CD4-positive, alpha-beta T cell treated with Interferon gamma for 1 hour (primary cell): ENCODE measurements at places on chromosomes 16 and 17.

GRCh38 chr16:53863861-53864260 is 159.9 kb downstream of the FTO start:
- no peak for DNase-seq

GRCh38 chr16:89164436-89164835 is 7.1 kb upstream of the CDH15 start:
- no peak for DNase-seq

DNA sequence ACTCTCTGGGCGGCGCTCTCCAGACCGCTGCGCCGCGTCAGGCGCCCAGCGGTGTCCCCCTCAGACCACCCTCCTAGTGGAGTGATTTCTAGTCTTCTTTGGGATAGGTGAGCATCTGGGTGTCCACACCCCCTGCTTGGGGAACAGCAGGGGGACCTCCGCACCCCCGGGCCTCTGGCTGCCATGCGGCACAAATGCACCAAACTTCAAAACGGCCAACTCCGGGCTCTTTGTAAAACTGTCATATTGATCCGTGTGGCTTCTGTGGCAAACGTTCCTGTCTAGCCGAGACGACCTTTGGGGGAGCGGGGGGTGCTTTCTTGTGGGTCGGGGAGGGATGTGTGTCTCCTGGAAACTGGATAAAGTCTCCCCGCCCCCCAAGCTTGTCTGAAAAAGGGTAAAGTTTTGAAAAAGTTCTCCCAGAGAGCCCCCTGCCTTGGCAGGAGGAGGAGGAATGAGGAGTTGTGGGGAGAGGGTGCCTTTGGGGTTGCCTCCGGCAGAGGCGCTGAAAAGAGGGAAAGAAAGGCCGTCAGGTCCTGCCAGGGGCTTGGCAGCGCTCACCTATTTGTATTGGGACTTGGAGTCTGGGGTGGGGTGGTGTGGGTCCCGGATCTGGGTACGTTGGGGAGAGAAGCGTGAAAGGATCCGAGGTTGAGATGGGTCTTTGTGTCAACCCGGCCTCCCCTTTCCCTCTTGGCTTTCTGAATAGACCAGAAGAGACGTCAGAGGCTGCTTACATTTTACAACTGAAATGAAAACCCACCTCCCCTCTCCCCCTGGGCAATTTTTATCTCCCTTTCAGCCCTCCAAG is 2.2 kb upstream of the CHD3 start:
- peak; percentile 69 for DNase-seq

DNA sequence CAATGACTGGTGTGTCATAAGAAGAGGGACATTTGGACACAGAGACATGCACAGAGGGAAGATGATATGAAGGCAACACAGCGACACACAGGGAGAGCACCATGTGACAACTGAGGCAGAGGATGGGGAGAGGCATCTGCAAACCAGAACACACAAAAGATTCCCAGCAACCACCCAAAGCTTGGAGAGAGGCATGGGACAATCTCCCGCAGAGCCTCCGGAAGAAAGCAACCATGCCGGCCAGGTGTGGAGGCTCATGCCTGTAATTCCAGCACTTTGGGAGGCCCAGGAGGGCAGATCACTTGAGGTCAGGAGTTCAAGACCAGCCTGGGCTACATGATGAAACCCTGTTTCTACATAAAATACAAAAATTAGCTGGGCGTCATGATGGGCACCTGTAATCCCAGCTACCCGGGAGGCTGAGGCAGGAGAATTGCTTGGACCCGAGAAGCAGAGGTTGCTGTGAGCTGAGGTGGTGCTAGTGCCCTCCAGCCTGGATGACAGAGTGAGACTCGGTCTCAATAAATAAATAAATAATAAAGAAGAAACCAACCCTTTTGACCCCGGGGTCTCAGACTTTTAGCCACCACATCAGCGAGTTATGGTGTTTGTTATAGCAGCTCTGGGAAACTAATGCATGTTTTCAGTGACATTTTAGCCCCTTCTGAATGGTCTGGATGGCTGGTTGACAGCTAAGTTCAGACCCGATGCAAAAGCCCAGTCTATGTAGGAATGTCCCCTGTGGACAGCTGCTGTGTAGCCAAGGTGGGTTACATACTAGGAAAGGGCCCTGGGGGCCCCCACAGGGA is 13.8 kb upstream of the PLCG2 start:
- no peak for DNase-seq

GRCh38 chr17:60524463-60525327 is 1.3 kb downstream of the APPBP2 start:
- DNase-seq: no peak

GRCh38 chr17:48161127-48161905 is 53.8 kb downstream of the SNX11 start:
- no peak for DNase-seq

GRCh38 chr17:22266231-22266630 is 573.9 kb downstream of the KCNJ18 start:
- no peak for DNase-seq

- DNase-seq: no peak
Measured at GRCh38 chr16:9351841-9352434, 260.5 kb downstream of the HAPSTR1 start.

- no peak for DNase-seq
Measured at GRCh38 chr17:72373910-72374741, 253.3 kb downstream of the SOX9 start.

DNA sequence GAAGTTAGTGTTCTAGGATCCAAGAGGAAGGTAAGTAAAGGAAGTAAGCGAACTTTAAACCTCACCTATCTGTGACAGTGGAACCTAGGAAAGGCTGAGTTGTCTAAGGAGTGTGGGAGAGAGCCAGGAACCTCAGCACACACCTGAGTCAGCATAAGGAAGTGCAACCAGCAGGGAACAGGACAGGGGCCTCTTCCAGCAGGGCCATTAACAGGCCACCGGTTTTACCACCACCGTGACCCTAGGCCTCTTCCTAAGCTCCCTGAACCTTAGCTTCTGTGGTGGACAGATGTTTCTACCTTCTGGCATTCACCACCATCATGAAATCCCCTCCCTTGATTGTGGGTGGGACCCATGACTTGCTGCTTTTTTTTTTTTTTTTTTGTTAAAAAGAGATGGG is 26.7 kb upstream of the GPATCH8 start:
- DNase-seq: no peak

- no peak for DNase-seq
Measured at GRCh38 chr16:53989597-53989996, 285.6 kb downstream of the FTO start.

- peak; percentile 77 for DNase-seq
Measured at GRCh38 chr17:83199500-83200201, 120.2 kb downstream of the METRNL start.

GRCh38 chr16:48335961-48336360 is 49.3 kb downstream of the SIAH1 start:
- DNase-seq: no peak

DNA sequence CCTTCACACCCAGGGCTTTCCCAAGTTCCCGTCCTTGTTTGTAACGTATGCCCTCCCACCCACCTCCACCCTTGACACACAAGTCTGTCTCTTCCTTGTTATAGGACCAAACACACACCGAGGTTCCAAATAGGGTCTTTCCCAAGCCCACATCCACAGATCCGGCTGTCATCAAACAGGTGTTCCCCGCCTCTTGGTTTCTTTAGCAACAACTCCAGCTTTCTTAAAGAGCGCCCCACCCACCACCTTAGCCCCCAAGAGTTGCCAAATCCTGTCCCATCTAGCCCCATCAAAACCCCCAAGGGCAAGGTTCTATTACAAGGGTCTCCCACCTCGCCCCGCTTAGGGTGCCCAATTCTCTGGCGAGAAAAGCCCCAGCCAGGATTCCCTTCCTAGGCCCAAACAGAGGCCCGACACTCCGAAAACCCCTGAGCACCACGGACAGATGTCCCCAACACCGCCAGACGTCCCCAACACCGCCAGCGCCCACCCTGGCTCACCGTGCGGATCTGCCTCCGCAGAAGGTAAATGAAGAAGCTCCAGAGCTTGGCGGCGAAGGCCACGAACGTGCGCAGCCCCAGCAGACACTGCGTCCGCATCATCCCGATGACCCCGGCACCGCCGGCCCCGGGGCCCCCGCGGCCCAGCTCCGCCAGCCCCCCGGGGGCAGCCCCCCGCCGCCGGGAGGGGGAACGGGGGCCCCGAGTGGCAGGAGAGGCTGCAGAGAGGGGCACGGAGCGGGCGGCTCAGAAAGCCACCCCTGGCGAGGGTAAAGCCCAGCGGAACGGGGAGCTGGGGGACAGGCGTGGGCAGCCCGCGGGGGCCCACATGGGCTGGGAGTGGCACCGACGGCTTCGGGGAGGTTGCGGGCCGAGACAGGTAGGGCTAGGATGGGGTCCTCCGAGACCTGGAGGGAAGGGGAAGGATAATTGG is 573 bp downstream of the CTDNEP1 start:
- peak; percentile 63 for DNase-seq

GRCh38 chr17:17768424-17769088 is 68.2 kb downstream of the SREBF1 start:
- no peak for DNase-seq
